ENCODE measurements at places on chromosomes 4 and X.

GRCh38 chrX:114970806-114971205 lies 46.6 kb downstream of the IL13RA2 start:
- no peak for DNase-seq

DNA sequence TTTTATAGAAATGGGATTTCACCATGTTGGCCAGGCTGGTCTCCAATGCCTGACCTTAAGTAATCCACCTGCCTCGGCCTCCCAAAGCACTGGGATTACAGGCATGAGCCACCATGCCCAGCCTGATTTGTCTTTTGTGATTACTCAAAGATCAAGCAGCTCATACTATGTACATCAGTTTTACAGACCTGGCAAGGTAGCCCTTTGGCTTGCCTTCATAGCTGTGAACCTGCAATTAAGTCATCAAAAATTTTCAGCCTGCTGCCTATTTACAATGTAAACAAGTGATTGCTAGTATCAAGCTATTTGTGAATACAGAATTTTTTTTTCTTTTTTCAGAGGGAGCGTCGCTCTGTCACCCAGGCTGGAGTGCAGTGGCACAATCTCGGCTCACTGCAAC lies 46.2 kb downstream of the GSX2 start:
- DNase-seq, result no peak

DNA sequence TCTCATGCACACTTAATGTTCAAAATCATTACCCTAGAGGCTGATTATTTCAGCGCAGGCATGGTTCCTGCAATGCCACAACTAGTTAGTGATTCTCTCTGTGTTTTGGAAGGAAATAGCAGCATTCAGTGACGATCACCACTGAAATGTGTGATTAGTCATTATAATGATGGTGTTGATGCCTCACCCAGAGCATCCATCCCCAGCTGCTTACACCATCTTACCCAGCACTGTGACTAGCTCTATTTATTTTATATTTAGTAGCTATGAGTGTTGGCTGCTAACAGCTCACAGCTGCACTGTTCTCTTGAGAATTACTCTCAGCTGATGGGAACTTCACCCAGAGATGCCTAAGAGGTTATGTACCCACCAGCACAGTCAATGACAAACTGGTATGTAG lies 60.5 kb upstream of the TSPAN7 start:
- no peak for DNase-seq

- no peak for DNase-seq
Measured at GRCh38 chr4:72340803-72341431, 228.1 kb downstream of the ADAMTS3 start.

- no peak for DNase-seq
Measured at GRCh38 chr4:91099666-91100065, 972.5 kb downstream of the CCSER1 start.

DNA sequence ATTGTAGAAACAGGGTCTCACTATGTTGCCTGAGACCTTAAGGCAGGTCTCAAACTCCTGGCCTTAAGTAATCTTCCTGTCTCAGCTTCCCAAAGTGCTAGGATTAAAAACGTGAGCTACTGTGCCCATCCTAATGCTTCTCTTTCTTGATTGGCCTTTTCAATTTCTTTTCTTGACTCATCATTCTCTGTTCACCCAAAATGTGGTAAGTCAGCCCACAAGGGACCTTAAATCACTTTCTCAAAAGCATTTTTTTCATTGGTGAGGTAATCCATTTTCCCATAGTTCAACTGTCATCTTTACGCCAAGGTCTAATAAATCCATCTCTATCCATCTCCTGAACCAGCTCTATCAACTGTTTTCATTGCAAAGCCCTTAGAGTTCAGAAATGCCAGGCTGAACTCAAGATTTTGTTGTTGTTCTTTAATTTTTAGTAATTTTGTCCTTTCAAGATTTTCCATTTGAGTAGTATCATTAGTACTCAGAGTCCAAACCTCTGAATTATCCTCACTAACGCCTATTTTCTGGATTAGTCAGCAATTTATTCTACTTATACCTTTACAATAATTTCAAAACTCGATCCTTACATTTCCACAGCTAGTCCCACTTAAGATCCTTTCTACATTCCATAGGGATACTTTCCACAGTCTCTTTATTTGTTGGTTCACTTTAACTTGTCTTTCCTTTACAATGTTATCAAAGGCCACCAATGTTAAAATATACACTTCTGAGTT lies 528.6 kb downstream of the IL15 start:
- no peak for DNase-seq

GRCh38 chr4:85780664-85781063 lies 305.7 kb downstream of the ARHGAP24 start:
- no peak for DNase-seq

DNA sequence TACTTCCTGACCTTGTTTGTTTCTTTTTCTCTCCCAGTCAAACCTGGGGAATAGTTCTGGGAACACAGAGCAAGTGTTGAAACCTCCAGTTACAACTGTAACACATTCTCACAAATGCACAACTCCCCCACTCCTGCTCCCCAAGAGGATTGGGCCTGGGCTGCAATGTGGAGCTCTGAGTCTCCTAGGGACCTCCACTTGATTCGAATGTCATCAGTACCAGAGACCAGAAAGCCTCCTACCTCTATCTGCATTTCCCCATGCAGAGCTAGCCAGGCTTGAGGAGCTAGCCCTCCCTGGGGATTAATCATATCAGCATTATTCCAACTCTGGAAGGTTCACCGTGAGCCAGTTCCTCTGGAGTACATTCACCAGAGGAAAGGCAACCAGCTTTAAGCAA lies 41.7 kb upstream of the CITED1 start:
- DNase-seq, result no peak

- no peak for DNase-seq
Measured at GRCh38 chr4:55568905-55569504, 22.3 kb upstream of the CLOCK start.

- DNase-seq, result no peak
Measured at GRCh38 chr4:39504538-39504937, 22.7 kb downstream of the UGDH start.

- no peak for DNase-seq
Measured at GRCh38 chr4:15910155-15910940, 28.2 kb downstream of the FGFBP1 start.

GRCh38 chrX:38163193-38163592 lies 57.5 kb downstream of the SRPX start:
- DNase-seq, result no peak

DNA sequence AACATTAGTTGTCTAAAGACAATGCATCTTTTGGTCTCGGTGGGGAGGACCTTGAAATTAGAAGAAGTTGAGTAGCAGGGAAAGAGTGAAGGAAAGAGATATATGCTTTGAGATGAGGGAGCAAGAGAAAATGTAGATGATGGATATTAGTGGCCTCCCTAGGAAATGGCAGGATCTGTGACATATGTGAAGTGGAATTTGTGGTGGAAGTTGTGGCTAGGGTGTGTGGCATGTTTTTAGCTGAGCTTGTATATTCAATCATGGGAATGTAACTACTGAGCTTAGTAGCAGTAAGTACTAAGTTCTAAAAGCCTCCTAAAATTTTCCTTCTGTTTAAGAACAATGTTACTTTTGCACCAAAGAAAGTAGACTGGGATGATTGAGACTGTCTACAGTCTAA lies 382.8 kb upstream of the CTSO start:
- DNase-seq, result no peak

GRCh38 chrX:39736216-39737211 lies 361.2 kb downstream of the BCOR start:
- no peak for DNase-seq

GRCh38 chrX:46216406-46216805 lies 328.8 kb downstream of the ZNF674 start:
- DNase-seq, result no peak

GRCh38 chr4:99382745-99383360 lies 30.3 kb upstream of the ADH1C start:
- no peak for DNase-seq

DNA sequence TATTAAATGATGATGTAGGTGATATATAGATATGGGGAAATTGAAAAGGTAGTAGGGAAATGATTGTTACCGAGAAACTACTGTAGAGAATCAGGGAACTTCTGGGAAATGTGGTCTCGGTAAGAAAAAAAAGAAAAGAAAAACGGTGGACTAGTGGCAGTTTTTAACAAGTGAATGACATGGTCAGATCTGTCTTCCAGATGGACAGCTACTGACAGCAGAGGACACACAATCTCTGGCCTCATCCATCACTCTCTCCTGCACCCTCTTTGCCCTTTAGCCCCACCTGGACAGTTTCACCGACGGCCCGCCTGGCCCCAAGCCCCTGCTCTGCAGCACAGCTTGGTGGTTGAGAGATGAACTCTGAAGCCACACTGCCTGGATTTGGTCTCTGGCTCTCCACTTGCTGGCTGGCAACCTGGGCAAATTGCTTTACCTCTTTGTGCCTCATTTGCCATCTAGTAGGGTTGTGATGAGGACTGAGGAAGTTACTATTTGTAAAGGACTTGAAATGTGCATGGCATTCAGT lies 23.4 kb downstream of the RBM47 start:
- DNase-seq, result no peak

DNA sequence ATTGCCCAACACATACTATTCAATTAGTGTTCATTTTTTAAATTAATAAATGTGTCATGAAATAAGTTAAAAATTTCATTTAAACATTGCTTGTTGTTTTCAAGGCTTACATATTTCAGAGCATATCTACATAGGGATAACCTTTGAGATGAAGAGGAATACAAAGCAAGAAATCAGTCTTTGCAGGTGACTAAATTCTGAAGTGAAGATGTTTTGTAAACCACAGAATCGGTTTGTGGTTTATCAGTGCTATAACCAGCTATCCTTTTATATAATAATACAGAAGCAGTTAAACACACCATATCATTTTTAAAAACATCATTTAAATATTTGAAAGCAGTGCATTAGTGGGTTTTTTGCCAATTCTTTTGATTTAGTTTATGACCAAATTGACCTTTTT lies 26.9 kb downstream of the FAM241A start:
- no peak for DNase-seq

GRCh38 chrX:17629519-17629918 lies 107.8 kb upstream of the SCML1 start:
- no peak for DNase-seq

DNA sequence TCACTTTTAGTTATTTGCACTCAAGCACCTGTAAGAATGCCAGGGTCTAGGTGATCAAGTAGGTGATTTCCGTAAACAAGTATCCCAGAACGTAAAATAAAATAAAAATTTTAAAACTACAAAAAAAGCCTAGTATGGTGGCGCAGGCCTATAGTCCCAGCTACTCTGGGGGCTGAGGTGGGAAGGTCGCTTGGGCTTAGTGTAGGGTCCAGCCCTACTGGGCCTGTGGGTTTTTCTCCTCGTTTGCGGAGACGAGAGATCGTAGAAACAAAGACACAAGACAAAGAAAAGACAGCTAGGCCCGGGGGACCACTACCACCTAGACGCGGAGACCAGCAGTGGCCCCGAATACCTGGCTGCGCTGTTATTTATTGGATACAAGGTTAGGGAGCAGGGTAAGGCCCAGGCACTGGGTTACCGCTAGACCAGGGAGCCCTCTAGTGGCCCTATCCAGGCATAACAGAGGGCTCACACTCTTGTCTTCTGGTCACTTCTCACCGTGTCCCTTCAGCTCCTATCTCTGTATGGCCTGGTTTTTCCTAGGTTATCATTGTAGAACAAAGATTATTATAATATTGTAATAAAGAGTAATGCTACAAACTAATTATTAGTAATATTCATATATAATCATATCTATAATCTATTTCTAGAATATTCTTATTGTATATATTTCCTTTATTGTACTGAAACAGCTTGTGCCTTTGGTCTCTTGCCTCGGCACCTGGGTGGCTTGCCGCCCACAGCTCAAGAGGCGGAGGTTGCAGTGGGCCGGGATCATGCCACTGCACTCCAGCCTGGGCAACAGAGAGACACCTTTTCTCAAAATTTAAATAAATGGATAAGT lies 38.4 kb downstream of the SAGE1 start:
- DNase-seq, result peak; percentile 13

DNA sequence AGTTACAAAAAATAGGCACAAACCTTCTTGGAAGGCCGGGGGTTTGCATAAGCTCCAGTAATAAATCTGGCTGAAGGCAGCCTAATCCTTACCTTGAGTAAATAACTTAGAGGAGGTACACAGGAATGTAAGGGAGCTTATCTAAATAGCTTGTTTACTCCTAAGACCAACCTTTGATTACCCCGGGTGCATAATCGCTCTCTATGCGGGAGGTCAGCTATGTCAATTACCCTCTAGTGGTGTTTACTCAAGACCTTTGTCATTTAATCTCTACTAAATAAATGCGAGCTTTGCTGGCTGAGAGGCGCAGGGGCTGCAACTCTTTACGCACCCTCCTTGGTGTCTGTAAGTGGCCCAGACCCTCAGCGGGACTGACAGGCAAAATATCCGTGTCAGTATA lies 50.2 kb upstream of the MAP9 start:
- no peak for DNase-seq

- DNase-seq, result no peak
Measured at GRCh38 chr4:27692158-27692557, 831.5 kb downstream of the STIM2 start.

- DNase-seq, result no peak
Measured at GRCh38 chr4:66294638-66295037, 624.3 kb upstream of the EPHA5 start.

- no peak for DNase-seq
Measured at GRCh38 chr4:38821739-38822138, 17.1 kb upstream of the TLR1 start.

- no peak for DNase-seq
Measured at GRCh38 chr4:6668391-6668790, 25.3 kb upstream of the S100P start.

DNA sequence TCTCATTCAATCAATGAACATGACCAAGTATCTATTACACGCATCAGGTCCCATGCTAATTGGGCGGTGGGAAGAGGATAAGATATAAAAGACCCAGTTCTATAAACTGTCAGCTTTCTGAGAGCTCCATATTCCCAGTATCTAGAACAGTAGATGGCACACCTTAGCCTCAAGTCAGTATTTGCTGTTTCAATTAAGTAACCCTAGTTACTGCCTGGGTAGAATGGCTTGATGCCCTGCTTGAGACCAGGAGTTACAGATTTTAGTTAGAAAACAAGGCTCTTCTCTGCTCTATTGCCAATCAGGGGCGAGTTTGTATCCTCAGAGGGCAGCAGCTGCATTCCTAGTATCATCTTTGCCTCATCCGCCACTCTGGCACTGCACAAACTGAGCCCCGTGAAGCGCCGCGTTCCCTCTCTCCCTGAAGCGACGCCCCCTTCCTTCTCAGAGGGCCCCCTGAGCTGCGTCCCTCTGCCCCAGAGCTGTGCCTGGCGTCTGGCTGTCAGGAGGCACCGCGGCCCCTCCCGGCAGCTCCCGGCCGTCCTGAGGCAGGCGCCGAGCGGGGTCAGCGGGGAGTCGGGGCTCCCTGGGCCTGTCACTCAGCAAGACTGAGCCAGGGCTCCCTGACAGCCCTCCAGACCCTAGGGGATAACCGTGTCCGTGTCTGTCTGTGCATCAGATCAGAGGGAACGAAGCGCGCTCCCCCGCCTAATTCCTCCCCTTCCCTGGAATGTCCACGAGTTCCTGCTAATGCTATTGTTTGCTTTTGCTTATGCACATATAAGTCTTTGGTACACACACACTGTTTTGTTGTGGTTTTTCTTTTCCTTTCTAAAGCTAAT lies 212.4 kb upstream of the TTC29 start:
- DNase-seq, result no peak

GRCh38 chr4:76886214-76886613 lies 11.7 kb downstream of the SOWAHB start:
- DNase-seq, result no peak

Measured in activated T-helper 1 cell treated with anti-CD3 and anti-CD28 coated beads, Interleukin-2, amount 50 U/mL, for 16 hours (primary cell).